ENCODE measurements at places on chromosomes 2 and 18.

GRCh38 chr2:105783972-105784371 is 39.3 kb downstream of the NCK2 start:
- no peak for DNase-seq

DNA sequence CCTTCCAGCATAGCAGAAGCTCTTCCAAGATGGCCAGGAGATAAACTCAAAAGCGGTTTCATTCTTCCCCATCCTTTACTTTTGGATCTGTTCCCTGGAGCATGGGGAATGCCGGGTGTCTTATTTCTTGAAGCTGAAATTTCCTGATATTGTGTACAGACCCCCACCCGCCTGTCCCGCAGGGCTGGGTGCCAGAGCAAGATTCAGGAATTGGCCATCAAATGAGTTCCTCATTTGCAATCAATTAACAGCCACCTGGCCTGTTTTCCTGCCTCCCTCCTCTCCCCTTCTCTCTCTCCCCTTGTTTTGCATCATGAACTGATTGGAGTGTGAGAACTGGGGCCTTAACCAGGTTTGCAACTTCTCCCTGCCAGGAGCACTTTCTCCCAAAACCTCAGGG is 202.1 kb downstream of the SH3RF3 start:
- DNase-seq: no peak

DNA sequence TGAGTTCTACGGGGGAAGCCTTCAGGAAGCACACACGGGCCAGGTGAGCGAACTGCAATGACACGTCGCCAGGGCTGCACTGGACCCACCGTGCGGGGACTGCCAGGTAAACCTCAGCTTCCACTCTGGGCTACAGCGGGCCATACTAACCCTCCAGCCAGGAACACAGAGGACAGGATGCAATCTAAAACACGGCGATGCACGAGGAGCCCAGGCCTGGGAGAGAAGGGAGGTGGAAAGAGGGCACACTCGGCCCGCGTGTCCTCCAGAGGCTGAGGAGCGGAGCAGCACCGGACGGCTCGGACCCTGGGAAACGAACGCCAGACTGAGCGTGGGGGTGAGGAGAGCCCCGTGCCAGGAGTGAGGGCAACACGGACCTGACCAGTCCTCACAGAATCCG is 69.3 kb downstream of the HDAC4 start:
- no peak for DNase-seq

- DNase-seq: no peak
These were observed 175.6 kb upstream of the SKOR2 start for GRCh38 chr18:47427072-47427471.

DNA sequence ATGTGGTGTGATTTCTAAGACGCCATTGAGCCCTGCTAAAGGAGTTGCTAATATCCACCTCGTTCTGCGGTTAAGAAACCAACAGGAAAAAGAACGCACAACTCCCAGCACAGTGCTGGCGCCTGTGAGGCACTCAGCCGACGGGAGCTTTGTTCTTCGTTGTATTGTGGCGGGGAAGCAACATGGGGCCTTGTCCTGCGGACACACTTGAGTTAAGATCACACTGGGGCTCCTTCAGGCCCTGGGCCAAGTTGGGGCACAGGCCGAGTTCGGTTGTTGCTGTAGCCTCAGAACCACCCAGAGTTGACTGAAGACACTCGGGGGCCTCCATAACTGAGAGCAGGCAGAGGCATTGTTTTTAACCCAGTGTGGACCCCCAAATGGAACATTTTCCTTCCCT is 30.6 kb upstream of the CD8A start:
- no peak for DNase-seq

All from Daoy (cell line).